ENCODE measurements at places on chromosomes 11 and 22.

DNA sequence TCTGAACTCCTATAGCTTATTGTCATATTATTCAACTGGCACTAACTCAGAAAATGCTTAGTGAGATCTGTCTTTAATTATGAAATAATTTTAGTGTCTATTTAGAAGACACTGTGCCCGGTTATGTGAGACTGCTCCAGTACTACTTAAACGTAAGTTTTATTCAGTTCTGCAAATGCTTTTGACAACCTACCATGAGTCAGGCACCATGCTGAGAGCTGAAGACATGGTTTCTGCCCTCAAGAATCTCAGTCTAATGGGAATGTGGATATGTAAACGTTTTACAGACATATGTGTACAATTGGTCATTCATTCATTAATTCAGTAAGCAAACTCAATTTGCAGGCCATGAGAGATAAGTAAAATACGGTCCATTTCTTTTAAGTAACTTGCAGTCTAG is 40.0 kb downstream of the DCUN1D5 start:
- no peak for DNase-seq

GRCh38 chr11:304915-305843 is 2.4 kb upstream of the IFITM2 start:
- DNase-seq: no peak

GRCh38 chr11:1693327-1694063 is 3.5 kb upstream of the KRTAP5-6 start:
- DNase-seq: peak; percentile 42

DNA sequence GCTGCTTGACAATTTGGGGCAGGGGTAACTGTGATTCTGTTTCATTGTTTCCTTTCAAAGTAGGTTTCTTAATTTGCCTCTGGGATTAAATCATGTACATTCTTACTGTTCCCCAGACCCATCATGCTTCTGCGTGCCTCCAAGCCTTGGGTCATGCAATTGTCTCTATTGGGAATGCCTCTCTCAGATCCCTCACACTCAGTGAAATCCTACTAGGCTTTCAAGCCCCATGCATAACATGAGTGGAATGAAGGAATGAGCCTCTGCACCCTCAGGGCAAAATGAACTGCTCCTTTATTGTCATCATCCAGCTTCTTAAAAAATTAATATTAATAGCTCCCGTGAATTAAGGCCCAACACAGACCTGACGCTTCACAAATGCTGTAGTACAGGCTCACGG is 381.7 kb downstream of the TENM4 start:
- DNase-seq: no peak

- no peak for DNase-seq
Measured at GRCh38 chr11:121596195-121597155, 143.7 kb upstream of the SORL1-AS1 start.

DNA sequence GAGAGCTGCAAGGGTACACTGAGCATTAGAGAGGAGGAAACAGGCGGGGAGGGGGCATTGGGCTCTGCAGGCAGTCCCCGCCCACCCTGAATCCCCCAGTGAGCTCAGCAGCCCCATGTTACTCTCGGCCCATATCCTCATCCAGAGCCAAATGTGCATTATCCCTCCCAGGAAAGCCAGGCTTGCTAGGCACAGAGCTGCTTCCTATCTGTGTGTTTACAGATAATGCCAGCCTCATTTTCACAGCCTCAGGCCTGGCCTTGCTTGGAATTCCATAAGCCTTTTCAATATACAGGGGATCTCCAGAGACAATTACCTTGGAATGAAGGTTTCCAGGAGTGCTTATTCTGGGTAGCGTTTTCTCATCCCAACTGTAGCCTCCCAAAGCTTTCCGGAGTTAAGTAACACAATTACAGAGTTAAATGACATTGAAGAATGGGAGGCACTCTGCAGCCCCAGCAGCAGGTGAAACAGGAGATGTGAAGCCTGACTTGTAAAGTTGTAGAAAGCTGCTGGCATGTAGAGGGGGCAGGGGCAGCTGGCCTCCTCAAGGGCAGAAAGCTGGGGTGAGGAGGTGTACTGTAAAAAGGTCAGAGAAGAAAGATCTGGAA is 91.5 kb upstream of the TBCEL start:
- no peak for DNase-seq

DNA sequence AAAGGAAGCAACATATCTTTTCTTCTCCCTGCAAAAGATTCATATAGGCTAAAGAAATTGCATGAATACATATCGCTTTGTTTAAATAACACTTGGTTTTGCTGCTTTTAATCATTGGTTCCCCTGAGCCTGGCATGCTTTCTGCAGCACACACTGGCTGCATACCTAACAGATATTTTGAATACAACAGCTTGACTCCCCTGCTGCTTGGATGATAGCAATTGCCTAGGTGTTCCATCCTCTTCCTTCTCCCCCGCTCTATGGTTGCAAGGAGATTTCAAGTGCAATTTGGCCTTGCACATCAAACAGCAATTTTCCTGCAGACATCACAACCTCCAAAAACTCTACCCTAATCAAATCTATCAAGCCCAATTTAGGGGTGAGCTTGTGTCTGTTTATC is 430.0 kb downstream of the NTM start:
- DNase-seq: no peak

DNA sequence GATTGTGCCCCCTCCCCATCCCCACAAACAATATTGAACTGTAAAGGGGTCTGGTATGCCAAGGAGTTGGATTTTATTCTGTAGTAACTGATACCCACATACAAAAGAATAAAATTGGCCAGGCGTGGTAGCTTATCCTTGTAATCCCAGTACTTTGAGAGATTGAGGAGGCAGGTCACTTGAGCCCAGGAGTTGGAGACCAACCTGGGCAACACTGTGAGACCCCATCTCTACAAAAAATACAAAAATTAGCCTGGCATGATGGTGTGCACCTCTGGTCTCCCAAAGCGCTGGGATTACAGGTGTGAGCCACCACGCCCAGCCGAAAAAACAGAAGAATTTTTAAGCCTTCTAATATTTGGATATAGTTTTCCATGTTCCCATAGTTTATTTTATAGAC is 4.2 kb upstream of the GLB1L3 start:
- no peak for DNase-seq

- DNase-seq: no peak
Measured at GRCh38 chr11:10496296-10496936, 41.4 kb downstream of the AMPD3 start.

DNA sequence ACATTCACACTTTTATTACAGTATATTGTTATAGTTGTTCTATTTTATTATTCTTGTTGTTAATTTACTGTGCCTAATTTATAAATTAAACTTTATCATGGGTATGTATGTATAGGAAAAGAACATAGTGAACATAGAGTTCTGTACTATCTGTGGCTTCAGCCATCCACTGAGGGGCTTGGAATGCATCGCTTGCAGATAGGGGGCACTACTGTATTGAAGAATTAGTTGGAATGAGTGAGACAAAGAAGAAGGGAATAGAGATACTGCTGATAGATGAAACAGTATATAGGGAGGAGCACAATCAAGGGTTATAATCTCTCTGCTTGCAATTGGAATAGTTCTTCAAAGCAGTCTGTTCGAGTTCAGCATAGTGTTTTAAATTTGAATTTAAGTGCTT is 432.2 kb downstream of the RAB38 start:
- no peak for DNase-seq

GRCh38 chr22:26484360-26484706 is 656 bp downstream of the SRRD start:
- DNase-seq: no peak

DNA sequence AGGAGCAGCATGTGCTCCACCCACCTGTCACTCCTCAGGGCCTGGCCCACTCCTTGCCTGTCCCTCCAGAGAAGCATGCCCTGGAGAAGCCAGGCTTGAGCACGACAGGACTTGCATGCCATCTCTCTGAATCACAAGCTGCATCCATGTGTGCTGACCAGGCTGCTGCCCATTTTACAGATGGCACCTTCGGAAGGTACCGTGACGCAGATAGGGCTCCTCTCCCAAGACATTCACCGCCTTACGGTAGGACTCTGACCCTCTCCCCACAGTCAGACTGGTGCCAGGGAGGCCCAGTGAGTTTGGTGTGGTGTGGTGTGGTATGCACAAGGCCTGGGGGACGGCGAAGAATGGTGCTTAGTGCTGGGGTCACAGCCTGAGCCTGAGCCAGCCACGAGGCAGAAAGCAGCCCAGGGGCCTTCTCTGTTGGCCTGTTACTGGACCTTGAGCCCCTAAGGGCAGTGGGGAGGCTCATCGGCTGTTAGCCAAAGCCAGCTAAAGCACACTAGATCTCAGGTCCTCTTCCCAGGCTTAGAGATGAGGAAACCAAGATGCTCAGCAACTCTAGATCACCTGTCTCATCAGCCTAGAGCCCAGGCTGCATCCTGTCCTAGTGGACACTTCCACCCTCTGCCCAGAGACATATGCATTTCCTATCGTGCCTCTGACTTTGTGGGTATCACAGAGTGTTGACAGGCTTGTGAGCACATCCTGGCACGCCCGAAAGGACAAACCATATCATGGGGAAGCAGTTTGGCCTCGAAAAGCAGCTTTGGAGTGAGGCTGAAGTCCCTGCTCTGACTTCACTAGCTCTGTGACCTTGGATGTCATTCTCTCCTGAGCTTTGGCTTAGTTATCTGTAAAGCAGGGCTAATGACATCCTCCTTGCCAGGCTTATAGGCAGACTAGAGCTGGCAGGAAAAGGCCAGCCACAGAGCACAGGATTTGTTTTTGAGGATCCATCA is 17.8 kb downstream of the CYB5R2 start:
- DNase-seq: no peak

- DNase-seq: no peak
Measured at GRCh38 chr11:65118097-65118837, 766 bp upstream of the ZNHIT2 start.

DNA sequence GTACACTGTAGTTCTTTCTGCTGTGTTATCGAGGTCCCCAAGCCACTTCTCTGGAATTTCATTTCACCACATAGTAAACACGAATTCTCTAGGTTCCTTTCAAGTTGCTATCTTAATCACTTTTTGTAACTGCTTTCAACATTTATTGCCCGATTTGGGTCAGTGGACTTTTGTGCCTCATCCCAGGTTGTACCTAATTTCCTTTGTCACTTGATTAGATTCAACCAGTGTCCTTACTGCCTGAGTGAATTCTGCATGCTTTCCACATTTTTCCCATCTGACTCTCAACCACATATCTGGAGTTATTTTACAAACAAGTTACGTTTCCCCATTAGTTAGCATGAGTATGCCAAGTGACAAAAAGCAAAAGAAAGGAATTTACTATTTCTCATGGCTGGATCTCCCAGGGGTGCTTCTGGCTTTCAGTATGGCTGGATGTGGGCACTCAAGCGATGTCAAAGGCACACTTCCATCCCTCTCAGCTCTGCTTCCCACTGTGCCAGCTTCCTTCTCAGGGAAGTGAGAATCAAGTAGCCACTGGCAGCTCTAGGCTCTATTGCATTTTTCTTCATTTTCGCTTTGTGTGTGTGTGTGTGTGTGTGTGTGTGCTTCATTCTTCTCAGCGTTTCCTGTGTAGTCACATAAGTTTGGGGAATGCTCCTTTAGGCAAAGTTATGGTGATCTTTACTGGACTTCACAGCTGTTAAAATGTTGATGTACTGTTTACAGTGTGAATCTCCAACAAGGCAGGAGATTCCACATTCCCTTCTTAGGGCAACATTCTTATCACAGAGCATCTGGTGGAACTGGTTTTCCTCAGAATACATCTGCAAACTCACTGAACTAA is 128.9 kb downstream of the DBX1 start:
- DNase-seq: no peak

DNA sequence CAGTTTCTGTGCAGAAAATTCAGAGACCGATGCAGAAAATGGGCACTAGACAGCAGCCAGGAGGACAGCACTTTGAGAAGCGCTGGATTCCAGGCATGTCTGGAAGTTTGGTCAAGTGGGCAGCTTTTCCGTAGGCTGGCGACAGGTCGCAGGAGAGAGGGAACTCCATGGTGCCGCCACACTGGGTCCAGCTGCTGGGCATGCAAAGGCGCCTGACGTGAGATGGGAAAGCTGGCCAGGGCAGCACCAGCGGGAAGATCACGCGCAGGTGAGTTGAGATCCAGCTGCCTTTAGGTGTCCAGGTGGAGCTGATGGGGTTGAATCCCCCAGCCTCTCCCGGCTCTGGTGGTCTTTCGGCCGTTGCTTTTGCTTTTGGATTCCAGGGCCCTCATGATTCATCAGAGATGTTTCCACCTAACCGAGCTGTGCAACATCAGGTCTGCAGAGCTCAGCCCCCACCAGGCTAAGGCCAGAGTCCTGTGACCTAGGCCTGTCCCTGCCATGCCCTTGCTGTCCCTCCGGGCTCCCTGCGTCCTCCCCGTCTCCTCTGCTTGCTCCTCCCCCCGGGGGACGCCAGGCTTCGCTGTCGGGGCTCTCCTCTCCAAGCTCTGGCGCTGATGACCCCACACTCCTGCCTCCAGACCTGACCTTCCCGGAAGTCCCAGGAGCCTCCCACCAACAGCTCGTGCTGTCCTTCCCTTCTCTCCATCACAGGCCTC is 1001.7 kb downstream of the BRD1 start:
- DNase-seq: no peak

DNA sequence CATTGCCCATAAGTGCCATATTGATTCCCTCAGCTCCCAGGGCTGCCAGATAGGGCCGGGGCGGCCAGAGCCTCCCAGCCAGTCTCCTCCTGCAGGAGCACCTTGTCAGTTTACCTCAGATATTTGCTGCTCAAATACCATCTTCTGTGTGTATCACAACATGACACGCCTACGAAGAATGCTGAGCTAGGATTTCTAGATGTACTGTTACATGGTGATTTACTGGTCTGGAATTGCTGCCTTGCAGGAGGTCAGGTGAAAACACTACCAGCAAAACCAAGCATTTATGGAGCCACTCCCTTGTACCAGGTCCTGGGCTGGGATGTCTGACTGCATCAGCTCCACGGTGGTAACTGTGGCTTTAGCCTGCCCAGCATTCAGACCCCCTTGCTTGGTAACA is 11.8 kb downstream of the MICAL3 start:
- DNase-seq: no peak

GRCh38 chr11:12838463-12839123 is 164.4 kb downstream of the TEAD1 start:
- no peak for DNase-seq

- DNase-seq: no peak
Measured at GRCh38 chr11:15692739-15693138, 578.0 kb downstream of the INSC start.

GRCh38 chr11:68743539-68743938 is 7.8 kb downstream of the TESMIN start:
- no peak for DNase-seq
